ENCODE measurements at places on chromosomes 1 and 21.

GRCh38 chr1:109399326-109399957, 1.7 kb upstream of the SORT1 start:
- DNase-seq: no peak

DNA sequence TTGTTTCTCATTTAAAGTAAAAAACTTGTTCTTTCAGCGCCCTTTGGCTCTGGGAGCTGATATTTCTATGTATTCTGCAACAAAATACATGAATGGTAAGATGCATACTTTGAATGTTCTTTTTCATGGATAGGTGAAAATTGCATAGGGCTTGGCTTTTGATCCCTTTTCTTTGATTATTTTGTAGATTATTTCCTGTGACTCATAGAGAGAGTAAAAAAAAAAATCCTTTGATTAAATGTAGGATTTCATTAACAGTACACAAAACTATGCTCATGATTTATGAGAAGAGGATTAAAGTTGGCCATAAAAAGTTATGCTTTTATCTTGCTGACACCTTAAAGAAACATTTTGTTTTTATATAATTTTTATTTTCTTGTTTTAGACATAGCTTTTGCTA, 18.7 kb downstream of the CTH start:
- DNase-seq: no peak

- no peak for DNase-seq
Observed at GRCh38 chr1:17649371-17650106, 105.6 kb upstream of the ACTL8 start.

- no peak for DNase-seq
Observed at GRCh38 chr1:27601771-27602461, 2.0 kb downstream of the AHDC1 start.

- no peak for DNase-seq
Observed at GRCh38 chr1:231882790-231883189, 256.2 kb downstream of the DISC1 start.

DNA sequence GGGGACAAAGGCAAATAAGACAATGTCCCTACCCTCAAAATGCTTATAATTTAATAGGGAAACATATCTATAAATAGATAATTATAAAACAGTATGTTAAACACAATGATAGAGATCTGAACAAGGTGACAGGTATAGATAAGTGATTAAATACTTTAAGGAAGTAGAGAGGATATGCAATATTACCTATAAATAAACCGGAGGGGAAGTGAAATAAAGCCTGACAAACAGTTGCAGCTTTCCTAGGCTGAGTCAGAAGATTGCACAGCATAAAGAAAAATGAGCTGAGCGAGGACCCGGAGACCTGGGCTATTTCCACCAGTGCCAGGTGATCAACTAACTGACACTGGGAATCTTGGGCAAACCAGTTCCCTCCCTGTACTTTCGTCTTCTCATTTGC, 11.5 kb upstream of the PSRC1 start:
- DNase-seq: no peak

Data from activated CD8-positive, alpha-beta memory T cell treated with anti-CD3 and anti-CD28 coated beads for 1 hour (primary cell).